ENCODE measurements at places on chromosomes 16 and 17. TPM values are rescaled to one million over a fixed set of nuclear protein-coding genes. Genes with fewer than 3 reads are reported as not detected.

DNA sequence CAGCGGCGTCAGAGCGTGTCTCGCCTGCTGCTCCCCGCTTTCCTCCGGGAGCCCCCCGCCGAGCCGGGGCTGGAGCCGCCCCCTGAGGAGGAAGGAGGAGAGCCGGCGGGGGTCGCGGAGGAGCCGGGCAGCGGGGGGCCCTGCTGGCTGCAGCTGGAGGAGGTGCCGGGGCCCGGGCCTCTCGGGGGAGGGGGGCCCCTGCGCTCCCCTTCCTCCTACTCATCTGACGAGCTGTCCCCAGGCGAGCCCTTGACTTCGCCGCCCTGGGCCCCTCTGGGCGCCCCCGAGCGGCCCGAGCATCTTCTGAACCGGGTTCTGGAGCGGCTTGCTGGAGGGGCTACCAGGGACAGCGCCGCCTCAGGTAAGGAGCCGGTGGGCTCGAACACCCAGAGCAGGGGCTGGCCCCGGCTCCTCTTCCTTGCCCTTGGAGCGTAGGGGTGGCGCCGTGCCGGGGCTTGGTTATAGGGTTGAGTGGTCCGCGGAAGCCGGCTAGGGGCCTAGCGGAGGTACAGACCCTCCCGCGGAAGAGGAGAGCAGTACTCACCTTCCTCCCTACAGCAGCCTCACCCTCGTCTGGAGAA is 841 bp downstream of the RAPGEFL1 start:
- DNase-seq: no peak

DNA sequence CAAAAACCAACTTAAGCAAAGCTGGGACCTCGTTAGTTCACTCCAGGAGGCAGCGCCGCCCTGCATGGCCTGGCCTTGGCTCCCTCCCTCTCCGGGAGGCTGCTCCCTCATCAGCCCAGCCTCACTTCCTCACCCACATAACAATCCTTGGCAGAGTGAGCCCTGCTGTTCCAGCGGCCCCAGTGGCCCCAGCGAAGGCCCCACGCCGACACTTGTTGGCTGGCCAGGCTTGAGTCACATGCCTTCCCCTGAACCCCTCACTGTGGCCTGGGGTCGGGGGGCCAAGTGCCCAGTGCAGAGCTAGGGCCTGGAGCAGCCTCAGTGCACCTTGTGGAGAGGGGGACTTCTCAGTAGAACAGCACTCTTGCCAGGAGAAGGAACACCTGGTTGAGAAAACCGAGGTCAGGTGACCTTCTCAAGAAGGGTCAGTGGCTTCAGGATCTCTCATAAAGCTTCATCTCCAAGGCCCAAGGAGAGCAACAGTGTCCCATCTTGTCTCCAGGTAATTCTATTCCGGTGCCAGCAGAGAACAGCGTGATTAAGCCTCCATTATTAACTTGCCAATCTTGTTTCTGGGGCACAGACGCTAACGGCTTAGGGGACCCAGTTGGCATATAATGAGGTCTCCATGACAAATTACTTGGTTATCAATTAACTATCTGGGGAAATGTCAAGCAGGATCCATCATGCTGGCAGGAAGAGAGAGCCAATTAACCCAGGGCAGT is 26.8 kb downstream of the ENDOV start:
- no peak for DNase-seq

- no peak for DNase-seq
These were observed 612 bp downstream of the CISD3 start for GRCh38 chr17:38730526-38731379.

DNA sequence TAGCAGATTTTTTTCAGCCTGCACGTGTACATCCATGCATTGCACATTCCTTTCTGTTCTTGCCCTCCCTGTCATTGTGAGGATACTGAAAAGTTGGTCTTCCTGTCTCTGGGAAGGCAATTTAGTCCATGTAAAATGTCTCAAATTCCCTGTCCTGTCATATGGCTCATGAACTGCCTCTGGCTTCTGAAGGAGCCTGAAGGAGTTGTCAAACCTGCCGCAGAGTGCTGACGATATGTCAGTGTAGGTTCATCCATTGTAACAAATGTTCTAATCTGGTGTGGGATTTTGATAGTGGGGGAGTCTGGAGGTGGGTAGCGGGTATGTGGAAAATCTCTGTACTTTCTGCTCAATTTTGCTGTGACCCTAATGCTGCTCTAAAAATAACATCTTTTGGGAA is 59.6 kb downstream of the YPEL2 start:
- no peak for DNase-seq

DNA sequence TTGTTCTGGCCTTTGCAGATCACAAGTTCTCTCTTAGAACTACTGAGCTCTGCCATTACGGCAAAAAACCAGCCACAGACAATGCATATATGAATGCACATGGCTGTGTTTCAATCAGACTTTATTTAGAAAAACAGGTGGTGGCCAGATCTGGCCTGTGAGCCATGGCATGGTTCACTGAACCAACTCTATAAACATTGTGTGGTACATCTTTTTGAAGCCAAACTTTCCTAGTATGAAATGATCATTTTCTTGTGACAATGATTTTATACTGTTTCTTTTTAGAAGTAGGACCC is 65.9 kb upstream of the AMZ2 start:
- DNase-seq: no peak

DNA sequence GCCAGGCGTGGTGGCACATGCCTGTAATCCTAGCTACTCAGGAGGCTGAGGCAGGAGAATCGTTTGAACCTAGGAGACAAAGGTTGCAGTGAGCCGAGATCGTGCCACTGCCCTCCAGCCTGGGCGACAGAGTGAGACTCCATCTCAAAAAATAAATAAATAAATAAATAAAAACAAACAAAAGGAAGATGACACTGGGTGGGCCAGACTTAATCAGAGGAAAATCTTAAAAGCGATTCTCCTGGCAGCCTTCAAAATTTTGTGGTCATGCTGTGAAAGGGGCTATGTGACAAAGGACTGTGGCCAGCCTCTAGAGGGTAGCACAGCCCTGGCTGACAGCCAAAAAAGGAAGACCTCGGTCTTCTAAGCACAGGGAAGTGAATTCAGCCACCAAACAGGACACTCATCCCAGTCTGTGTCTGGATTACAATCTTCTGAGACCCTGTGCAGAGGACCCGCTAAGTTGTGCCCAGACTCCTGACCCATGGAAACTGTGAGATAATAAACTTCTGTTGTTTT is 391.1 kb downstream of the CNTNAP4 start:
- DNase-seq: peak; percentile 18

- DNase-seq: no peak
These were observed 11.2 kb downstream of the VASN start for GRCh38 chr16:4382795-4383357.

DNA sequence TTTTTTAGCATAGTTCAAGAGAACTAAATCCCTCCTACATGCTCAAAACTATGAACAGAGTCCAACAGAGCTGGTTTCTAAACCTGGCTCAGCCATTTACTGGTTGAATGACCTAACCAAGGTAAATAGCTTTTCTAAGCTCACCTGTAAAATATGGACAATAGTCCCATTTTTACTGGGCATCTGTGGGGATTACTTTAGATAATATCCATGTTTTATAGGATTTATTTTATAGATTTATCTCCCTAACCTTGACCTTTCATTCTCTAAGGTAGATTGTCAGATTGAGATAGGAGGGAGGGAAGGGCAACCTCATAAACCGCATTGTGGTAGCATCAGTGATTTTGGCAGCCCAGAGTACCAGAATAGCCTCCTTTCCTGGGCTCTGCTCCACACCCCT is 178.5 kb upstream of the TOX3 start:
- no peak for DNase-seq

DNA sequence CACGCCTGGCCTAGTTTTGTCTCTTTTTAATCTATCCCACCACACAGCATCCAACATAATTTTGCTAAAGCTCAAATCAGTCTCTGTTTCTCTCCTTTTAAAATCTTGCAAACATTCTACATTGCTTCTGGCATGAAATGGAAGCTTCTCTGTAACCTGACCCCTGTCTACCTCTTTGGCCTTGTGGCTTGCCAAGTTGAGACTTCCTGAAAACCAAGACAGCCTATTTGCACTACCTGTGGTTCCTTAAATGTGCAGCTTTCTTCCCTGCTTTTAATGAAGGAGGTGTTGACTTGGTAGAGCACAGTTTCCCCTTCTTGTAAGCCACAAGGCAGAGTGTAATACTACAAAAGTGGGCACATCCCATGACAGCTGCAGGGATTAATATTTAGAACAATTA is 6.0 kb upstream of the CCL3 start:
- DNase-seq: no peak

- no peak for DNase-seq
These were observed 5.9 kb downstream of the ARSG start for GRCh38 chr17:68297195-68297594.

DNA sequence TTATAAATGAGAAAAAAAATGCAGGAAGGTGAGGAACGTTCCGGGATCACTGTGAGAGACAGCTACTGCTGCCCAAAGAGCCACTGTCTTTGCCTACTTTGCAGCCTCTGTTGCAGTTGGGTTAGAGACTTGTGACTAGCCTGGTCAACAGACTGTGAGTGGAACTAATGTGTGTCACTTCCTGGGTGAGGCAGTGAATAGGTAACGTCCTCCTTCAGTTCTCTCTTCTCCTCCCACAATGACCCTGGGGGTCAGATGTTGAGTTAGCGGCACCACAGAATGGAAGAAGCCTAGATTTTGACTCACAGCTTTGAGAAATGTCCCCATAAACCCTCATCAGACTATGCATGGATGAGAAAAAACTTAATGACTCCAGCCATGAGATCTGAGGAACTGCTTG is 5.2 kb downstream of the C16orf46 start:
- no peak for DNase-seq

DNA sequence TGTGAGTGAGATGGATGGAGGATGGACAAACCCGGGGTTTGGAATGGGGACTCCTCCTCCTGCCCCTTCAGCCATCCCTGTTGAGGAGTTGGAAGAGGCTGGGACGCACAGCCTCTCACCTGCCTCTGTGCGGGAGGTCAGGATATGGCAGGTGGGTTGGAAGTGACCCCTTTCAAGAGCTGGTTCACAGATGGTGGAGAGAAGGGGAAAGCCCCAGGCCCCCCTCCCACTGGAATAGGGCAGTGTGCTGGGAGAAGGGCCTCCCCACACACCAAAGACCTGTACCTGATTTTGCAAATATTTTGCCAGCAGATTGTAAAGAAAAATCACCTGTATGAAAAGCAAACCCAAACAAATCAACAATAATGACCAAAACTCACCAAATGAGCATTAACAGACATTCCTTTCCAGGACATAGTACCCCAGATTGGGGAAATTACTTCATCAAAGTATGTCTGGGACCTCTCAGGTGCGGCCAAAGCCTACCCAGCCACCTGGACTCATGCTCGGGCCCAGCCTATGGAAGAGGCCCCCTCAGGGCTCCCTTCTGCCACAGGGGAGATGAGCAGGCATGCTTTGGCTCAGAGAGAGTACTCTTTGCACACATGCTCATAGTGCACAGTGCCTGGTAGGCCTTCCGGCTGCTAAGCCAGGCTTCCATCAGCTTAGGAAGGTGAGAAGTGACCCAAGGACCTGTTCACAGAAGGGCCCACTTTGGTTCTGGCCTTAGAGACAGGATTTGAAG is 7.8 kb downstream of the SLC47A2 start:
- DNase-seq: no peak

GRCh38 chr17:72922219-72922618 is 170.3 kb downstream of the SLC39A11 start:
- no peak for DNase-seq

- peak; percentile 50 for DNase-seq
These were observed 13.4 kb upstream of the ATP5MC1 start for GRCh38 chr17:48878920-48879898.

DNA sequence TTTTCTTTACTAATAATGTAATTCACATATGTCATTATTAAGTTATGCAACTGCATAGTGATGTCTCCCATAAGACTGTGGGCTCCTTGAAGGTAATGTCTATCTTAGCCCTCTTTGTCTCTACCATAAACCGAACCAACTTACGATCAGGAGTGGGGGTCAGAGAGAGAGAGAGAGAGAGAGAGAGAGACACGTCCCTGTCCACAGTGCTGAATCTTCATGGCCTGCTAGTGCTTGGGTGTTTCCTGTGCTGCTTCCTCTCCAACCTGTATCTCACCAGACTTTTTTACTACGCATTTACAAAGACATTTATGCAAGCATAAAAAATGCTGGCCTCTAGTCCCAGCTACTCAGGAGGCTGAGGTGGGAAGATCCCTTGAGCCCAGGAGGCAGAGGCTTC is 52.2 kb upstream of the HAPSTR1 start:
- peak; percentile 17 for DNase-seq

PPM1E gene
- total RNA-seq: 0.26 TPM

GRAP gene
- total RNA-seq: 50.2 TPM
